Naive thymus-derived CD8-positive, alpha-beta T cell (primary cell): ENCODE measurements at places on chromosomes 16 and 17.

- DNase-seq: no peak
Measured at GRCh38 chr17:38464723-38465390, 36.6 kb downstream of the ARHGAP23 start.

GRCh38 chr17:63826468-63827001 lies 696 bp upstream of the PSMC5 start:
- no peak for DNase-seq

DNA sequence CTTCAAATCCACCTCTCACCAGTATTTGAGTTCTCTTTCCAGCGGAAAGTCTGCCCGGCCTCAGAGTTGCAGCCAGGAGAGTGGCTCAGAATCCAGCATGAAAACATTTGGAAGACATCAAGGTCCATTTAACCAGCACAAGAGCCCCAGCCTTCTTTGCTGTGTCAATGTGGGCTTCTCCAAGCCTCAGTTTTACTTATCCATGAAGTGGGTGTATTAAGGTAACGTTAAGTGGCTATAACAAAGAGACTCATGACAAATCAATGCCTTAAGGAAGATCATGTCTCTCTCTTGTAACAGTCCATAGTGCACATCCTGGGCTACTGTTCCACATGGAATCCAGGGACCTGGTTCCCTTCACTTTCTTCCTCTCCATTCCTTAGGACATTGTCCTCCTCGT lies 959 bp upstream of the SPPL2C start:
- no peak for DNase-seq

DNA sequence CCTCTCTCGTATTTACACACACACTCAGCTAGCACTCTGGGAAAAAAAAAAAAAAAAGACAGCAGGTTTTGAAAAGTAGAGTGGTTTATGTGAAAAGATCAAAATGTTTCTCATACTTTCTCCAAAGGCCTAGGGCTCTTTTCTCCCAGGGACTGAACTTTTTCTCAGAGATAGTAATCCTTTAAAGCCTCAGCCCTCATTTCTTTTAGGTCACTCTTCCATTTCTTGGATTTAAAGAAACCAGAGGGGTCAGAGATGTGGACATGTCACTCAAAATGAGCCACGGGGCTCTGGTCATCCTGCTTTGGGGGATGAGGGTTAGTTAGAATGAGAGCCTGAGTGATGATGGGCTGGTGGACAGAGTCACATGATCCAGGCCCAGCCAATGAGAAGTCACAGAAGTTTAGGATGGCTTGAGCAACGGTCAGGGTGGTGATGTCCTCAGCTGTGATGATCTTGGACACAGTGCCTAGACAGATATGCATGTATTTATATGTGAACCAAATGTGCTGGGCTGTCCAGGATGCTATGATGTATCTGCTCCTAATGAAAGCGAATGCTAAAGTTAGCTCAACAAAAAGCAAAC lies 33.7 kb upstream of the AXIN2 start:
- no peak for DNase-seq
